ENCODE measurements at places on chromosomes 4 and X.

DNA sequence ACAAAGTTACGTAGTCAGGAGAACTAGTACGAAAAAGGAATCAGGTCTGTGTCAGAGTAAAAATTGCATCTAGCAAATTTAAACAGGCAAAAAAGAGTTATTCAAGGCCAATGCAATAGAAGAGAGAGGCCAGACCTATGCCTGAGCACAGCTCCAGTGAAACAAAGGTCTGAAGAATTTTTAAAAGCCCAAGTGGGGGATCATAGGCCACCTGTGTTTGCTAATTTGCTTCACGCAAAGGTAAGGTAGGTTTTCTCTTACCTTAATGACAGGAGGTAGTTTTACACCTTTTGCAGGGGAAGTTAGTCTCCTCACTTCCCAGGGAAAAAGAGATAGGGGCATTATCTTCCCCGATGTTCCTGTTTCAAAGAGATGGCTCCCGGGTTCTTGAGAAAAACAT, 448.6 kb upstream of the TECRL start:
- no peak for DNase-seq

- peak; percentile 11 for DNase-seq
These were observed 20.3 kb downstream of the MEPE start for GRCh38 chr4:87853108-87853507.

- no peak for DNase-seq
These were observed 40.7 kb downstream of the SPATA18 start for GRCh38 chr4:52091801-52092200.

GRCh38 chr4:47530801-47531200, 45.7 kb downstream of the ATP10D start:
- peak; percentile 28 for DNase-seq

GRCh38 chr4:109177096-109177810, 125.2 kb downstream of the COL25A1 start:
- no peak for DNase-seq

DNA sequence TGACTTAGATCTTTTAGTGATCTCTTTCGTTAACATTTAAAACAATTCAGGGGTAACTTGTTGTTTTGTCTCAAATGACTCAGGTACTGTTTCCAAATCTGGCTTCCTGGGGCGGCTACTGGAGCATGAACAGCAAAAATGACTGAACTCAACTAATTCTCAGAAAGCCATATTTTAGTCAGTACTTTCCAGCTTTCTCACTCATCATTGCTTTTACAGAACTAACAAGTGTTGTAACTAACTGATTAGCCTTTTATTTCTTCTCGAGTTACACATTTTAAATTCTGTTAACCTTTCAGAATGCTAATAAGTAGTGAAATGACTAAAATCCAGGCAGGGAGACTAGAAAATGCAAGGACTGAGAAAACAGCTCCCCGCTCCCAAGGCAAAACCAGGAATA, 55.3 kb downstream of the JADE3 start:
- DNase-seq: no peak

Data from NCI-H226 (cell line).